ENCODE measurements at places on chromosomes 7 and 10.

- DNase-seq: no peak
Observed at GRCh38 chr10:65754112-65754511, 1171.7 kb upstream of the LRRTM3 start.

- DNase-seq: no peak
Observed at GRCh38 chr10:49419005-49419404, 23.1 kb upstream of the DRGX start.

DNA sequence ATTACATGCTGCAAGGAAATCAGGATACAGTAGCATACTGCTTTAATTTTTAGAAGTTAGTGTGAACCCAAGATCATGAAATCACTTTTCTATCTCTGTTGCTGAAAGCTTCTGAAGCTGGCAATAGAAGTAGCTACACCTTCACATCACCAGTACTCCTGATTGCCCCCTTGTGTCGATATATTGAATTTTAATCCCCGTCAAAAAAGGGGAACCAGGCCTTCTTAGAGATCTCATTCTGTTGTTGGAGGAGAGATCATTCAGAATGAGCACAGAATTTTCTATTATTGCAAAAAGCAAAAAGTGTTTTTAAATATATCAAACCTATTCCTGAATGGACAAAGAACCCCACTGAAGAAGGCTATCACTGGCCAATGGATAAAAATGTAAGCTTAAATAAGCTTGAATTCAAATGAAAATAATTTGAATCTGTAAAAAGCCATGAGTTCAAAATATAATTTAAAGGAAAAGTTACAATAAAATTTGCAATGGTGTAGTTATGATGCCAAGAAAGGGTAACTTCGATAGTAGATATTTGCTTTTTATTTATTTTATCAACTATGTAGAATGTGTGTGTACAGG, 39.7 kb upstream of the TEX47 start:
- DNase-seq: peak; percentile 31

GRCh38 chr7:157299613-157300368, 37.0 kb upstream of the DNAJB6 start:
- DNase-seq: no peak

DNA sequence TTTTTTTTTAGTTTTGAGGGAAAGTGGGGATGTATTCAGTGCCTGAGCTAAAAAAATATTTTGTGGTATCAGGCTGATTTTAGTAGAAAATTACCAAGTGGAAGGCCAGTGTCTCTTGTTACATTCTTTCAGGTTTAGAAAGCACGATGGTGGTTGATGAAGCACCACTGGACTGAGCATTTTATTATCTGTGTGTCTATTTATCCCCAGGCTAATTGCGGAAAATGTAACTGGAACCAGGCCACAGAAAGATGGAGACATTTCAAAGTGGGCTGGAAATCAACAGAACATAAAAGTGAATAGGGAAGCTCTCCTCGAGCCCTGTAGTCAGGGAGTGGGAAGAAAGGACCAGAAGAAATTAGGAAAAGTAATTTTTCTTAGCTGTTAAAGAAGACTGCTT, 261.0 kb downstream of the STK31 start:
- no peak for DNase-seq

- no peak for DNase-seq
Observed at GRCh38 chr7:15845461-15845860, 159.0 kb upstream of the MEOX2 start.

DNA sequence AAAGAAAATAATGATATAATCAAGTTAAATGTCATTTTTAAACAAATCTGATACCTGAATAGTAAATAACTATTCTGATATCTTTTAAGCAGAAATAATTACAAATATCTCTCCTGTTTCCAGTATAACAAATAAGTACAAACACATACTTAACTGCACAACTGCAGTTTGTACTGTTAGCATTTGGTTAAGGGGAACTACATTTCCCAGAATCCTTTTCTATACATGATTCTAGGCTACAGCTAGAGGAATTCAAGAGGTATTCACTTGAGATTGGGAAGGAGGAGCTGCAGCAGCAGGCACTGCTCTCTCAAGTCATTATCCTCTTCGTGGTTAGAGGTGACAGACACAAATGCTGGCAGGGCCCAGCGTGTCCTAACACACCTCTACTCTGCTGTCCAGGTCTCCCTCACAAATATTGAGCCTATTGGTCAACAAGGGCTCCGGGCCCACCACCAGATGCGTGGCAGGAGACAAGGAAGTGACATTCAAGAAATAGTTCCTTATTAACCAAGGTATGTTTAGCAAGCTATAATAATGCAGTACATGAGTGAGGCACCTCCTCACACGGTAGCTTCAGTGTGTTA, 255.1 kb upstream of the MKLN1 start:
- no peak for DNase-seq

GRCh38 chr7:93569189-93569588, 5.3 kb downstream of the CALCR start:
- DNase-seq: no peak

DNA sequence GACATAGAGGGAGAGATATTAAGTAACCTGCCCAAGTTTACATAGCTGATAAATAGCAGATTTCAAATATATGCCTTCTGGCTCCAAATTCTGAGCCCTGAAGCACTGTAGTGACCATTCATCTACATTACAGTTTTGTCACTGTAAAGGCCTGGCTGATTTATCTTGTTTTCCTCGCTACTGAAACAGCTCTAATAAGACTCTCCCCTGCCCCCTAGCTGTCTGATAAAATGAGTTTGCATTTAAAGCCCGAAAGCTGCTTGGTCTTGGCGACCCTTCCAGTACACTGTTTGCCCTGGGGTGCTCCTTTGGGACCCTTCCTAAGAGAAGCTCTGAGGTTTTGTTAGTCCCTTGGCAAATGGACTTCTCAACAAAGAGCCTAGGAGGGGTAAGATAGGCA, 59.7 kb upstream of the RAB11FIP2 start:
- peak; percentile 39 for DNase-seq

- no peak for DNase-seq
Observed at GRCh38 chr10:5571826-5572225, 47.1 kb downstream of the CALML3 start.

DNA sequence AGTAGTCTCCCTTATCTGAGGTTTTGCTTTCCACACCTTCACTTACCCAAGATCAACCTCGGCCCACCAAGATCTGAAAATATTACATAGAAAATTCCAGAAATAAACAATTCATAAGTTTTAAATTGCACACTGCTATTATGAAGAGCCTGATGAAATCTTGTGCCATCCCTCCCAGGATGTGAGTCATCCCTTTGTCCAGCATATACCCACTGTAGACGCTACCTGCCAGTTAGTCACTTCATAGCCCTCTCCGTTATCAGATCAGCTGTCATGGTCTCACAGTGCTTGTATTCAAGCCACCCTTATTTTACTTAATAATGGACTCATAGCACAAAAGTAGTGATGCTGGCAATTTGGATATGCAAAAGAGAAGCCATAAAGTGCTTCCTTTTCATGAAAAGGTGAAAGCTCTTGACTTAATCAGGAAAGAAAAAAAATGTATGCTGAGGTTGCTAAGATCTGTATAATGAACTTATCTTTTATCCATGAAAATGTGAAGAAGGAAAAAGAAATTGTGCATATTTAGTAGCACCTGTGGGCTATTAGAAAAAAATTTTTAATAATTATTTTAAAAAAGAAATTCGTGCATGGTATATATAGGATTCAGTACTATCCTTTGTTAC, 9.8 kb upstream of the MRPS16 start:
- no peak for DNase-seq

GRCh38 chr7:22445140-22445743, 54.7 kb downstream of the STEAP1B start:
- DNase-seq: no peak

- no peak for DNase-seq
Observed at GRCh38 chr7:138882249-138882648, 84.3 kb upstream of the ATP6V0A4 start.

GRCh38 chr10:132248455-132249225, 59.1 kb downstream of the STK32C start:
- DNase-seq: peak; percentile 99

GRCh38 chr10:53570221-53570620, 797.6 kb upstream of the MBL2 start:
- no peak for DNase-seq

DNA sequence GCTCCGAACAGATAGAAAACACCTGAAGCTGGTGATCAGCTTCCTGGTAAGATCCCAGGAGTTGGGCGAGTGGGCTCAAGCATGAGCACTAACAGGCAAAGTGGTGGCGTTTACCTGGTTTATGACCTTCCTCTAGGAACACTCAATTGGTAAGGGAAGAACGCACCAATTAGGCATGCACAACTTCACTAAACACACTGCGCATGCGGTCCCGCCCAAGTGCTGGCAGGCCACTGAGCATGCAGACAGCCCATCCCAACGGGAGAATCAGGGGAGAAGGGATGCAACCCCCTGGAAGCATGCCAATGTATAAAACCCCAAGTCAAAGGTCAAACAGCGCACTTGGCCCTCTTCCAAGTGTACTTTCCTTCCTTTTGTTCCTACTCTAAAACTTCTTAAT, 70.4 kb downstream of the LYZL2 start:
- DNase-seq: no peak
